ENCODE measurements at places on chromosomes 6 and 20.
A peak's percentile ranks its signal among the peaks of the same experiment; 100 is the strongest.

- no peak for DNase-seq
Measured at GRCh38 chr20:20443504-20443903, 75.6 kb downstream of the INSM1 start.

GRCh38 chr20:48015943-48016723 is 230.9 kb upstream of the SULF2 start:
- no peak for DNase-seq

GRCh38 chr6:939526-940252 is 246.8 kb upstream of the EXOC2 start:
- DNase-seq = no peak

- no peak for DNase-seq
Measured at GRCh38 chr20:40702504-40702903, 13.5 kb upstream of the MAFB start.

- no peak for DNase-seq
Measured at GRCh38 chr6:11381801-11382513, 149.5 kb upstream of the NEDD9 start.

- no peak for DNase-seq
Measured at GRCh38 chr6:149923327-149923986, 536 bp upstream of the RAET1G start.

GRCh38 chr6:137862419-137863090 is 4.5 kb upstream of the TNFAIP3 start:
- no peak for DNase-seq

DNA sequence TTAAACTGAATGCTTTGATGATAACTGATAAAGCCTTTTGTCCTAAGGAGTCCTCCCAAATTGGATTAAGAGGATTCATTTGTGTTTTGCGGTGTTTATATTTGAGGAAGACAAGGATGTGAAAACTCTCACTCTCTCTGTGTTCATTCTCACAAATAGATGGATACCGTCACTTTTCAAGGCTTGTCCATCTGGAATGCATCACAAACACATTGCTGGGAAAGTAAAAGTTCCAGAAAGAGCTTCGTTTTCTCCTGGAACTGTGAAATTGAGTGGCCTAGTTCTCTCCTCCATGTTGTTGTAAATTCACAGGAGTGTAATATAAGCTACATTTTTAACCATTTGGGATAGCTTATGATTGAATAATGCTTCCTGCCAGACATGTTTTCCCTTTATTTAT is 581.6 kb upstream of the FLRT3 start:
- no peak for DNase-seq

DNA sequence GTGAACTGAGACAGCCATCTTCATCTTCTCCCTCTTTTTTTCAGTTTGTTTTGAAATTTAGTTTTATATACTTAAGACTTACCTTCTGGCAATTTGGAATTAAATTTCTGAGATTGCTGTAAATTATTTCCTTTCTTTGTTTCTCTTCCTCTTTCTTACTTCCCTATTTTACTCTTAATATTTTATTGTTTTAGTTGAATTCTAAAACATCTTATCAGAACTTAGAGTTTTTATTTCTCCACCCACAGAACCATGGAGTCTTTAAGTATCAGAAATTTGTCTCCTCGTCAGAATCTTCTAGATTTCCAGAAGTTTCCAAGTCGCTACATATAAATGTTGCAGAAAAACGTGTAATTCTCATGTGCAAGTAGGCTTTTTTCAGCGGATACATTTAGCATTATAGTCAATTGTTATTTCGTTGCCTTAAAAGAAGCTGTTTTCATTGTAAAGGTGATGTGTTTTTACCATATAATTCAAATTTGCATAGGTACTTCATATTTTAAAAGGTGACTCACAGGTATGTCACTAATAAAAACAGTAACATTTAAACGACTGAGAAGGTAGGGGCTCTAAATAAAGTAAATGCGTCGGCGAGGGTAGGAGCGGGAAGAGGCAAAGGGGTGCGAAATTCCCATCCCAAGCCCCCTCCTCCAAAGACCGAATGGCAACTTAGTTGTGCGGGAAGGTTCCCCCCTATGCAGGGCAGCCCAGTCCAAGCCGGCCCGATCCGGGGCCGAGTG is 866 bp upstream of the MYO6 start:
- DNase-seq = no peak

DNA sequence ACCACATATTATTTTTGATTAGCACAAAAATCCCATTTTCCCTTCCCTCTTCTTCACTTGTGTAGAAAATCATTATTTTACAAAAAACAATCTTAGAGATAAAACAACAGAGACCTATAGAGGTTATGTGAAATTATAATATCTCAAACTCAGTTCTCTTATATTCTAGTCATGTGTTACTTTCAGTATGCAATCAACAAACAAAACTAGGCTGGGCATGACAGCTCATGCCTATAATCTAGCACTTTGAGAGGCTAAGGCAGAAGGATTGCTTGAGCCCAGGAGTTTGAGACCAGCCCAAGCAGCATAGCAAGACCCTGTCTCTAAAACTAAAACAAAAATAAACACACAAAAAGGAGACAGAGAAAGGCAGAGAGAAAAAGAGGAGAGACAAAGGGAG is 211.4 kb upstream of the SGK1 start:
- no peak for DNase-seq

DNA sequence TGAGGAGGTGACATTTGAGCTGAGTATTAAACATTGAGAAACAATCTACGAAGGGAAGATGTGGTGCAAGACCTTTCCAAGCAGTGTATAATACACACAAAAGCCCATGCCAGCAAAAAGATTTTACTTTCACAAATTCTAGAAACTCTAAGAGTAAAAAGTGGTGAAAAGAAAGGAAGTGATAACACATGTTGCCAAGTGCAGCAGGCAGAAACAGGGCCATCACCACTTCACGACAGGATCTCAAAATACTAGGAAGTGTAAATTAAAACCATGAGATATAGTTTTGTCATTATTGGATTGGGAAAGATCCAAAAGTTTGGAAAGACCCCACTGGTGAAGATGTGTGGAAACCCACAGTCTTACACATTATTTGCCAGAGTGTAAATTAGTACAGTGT is 1.7 kb upstream of the ENTPD6 start:
- no peak for DNase-seq

DNA sequence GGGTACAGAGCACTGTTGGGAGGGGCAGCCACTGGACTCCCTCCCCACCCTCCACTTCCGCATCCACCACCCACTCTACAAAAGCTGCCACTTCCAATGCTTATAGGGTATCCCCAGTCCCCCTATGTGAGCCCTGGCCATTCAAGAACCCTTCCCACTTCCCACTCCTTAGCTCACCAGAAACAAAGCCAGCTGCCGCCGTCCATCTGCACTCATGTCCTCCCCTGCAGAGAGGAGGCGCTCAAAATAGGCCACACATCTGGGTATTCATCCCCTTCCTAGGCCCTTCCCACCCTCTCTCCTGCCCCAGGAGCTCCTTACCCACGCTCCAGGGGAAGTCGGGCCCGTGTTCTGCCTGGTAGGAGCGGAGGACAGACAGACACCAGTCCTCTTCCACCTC is 6.5 kb upstream of the LY6G5C start:
- DNase-seq = no peak

DNA sequence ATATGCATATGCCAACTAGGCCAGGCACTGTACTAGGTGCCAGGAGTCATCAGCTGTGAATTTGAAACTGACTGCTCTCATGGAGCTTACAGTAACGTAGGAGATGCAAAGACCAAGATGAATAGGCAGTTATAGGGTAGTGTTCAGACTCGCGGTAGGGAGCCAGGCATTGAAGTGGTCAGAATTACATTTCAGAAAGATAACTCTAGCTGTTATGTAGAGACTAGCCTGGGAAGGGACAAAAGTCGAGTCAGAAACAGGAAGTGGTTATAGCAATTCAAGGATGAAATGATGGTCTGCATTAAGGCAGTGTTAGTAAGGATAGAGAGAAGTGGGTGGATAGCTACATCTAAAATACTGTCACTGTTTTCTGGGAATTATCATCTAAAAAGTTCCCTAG is 56.6 kb downstream of the PCMT1 start:
- DNase-seq = no peak

- DNase-seq = no peak
Measured at GRCh38 chr6:134909701-134910592, 40.0 kb downstream of the ALDH8A1 start.

DNA sequence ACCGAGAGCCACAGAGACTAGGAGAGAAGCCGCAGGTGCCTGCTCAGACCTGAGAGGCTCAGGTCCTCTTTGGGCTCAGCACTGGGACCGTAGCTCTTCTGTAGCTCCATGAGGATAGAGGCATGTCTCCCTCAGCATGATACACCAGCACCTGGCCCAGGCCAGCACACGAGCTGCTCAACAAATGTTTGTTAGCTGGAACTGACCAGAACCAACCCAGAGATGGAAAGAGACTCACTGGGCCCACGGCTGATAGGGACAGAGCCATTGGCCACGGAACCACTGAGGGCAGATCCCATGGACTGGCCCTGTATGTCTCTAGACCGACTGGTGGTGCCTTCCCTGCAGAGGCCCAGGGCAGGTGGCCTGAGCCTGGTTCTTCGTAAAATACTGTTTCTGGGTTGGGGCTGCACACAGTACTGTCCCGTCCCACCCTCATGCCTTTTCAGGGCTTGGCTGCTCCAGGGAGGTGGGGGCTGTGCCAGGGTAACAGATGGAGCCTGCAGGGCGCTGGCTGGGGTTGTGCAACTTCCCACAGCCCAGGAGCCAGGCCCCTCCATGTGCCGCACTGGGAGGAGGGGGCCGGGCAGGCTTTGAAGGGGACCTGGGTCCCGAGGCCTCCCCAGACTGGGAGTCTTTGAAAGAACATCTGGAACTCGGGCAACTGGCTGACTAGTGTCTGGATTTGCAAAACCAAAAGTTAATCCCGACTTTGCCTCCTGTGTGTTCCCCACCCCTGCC is 5.2 kb downstream of the C20orf204 start:
- no peak for DNase-seq

DNA sequence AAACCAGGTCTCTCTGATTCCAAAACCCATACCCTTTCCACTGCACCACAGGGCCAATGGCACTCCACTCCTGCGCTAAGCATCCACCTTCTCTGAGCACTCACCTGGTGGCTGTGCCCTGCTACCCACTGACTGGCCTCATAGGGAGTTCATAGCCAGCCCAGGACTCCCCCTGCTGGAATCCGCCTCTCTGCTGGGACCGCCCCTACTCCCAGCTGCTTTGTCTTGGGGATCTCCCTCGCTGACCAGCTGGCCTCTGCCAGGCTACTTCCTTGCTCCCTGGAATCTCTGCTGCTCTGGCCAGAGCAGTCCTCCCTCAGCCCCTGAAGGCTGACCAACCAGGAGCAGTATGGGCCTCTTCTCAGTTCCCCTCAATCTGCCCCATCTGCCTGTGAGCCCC is 129.7 kb downstream of the FAXC start:
- DNase-seq = no peak

GRCh38 chr6:53484476-53485280 is 60.2 kb downstream of the GCLC start:
- peak; percentile 63 for DNase-seq

DNA sequence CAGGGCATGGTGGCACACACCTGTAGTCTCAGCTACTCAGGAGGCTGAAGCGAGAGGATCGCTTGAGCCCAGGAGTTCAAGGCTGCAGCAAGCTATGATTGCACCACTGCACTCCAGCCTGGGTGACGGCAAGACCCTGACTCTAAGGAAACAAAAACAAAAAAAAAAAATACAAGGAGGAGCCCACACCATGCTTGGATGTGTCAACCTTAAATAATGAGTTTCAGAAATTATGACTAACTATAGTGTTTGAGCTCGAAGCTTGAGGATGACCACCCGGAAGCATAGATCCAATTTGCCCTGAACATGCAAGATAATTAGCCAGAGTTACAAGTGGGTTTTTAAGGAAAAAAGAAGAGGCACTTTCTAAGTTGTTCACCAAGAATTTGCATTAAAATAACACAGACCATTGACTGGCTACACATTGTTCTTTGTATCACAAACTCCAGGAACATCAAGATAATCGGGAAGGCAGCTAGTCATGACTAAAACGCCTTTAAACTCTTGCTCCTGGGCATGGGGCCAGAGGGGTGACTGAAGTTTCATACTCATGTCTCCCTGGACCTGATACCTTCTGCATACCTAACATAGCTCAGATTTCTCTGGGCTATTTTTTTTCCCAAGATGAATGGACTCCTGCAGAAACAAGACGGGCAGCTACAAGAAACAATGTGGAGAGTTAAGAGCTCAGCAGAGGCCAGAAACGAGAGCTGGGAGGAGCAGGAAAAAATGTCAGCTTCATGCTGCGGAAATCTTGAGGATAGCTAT is 289.6 kb downstream of the PREX1 start:
- peak; percentile 70 for DNase-seq

GRCh38 chr20:44644667-44645131 is 6.8 kb downstream of the ADA start:
- DNase-seq = no peak

DNA sequence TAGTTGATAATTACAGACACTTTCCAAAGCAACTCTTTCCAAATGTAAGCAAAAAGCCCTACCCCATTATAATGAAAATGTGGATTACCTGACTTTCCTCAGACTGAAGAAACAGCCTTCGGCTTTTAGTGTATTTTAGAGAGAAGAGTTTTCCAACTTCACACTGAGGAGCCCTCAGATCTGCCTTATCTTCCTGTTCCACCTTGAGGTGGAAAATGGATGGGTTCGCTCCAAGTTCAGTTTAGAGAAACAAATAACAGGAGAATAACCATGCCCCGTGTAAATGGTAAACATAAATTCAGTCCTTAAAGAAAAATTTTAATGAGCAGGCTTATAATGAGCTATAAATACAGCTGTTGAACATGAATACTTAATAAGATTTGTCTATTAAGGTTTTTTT is 21.1 kb upstream of the MTHFD1L start:
- no peak for DNase-seq

- no peak for DNase-seq
Measured at GRCh38 chr6:164014346-164015087, 600.0 kb downstream of the QKI start.

DNA sequence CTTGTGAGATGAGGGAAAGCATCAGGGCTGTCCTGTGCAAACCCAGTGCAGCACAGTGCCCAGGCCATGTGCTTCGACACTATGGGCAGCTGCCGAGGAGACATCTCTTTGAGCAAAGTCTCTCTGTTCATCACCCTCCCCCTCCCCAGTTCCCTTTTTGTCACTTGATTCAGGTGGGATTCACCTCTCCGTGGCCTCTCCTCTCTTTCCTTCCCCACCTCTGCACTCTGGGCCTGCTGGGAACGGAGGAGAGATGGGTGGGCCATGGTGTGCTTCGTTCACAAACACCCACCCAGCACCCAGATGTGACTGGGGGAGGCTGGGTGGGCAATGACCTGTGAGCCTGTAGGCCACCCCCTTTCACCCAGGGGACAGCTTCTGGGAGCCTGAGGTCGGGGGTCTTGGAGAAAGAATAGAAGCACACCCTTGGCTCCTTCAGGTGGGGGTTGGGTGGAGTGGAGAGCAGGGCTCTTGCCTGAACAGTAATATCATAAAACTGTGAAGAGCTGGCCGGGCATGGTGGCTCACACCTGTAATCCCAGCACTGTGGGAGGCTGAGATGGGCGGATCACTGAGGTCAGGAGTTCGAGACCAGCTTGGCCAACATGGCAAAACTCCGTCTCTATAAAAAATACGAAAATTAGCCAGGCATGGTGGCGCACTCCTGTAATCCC is 33.5 kb upstream of the DLGAP4 start:
- DNase-seq = no peak

- DNase-seq = no peak
Measured at GRCh38 chr6:158544428-158544827, 15.5 kb upstream of the TMEM181 start.
